Lower lobe of right lung (tissue), 2 donors: ENCODE measurements at places on chromosomes 16 and 17. TPM values are rescaled to one million over a fixed set of nuclear protein-coding genes. Genes with fewer than 3 reads are reported as not detected.
A peak's percentile ranks its signal among the peaks of the same experiment; 100 is the strongest.

DNA sequence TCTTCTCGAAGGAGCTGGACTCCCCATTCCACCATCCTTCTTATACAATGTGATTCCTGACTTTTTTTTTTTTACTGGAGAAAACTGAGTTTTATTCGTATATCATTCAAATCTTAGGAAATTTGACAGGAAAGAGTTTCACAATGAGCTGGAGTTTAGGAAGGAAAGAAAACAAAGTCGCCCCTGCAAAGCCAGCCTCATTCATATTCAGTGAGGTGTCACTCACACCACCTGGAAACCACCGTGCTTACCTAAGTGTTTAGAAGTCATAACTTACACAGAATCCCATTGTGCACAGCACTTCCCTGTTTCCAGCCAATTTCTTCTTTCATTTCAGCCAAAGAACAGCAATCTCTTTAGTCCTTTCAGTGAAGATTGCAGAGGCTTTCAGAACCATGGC, 90.3 kb upstream of the CHMP6 start:
- no peaks in the 10 kb centered on the region for H3K4me1 ChIP-seq
- H3K36me3 ChIP-seq: peaks cover 14% of the 10 kb centered on the region
- no peak for DNase-seq

Gene HYDIN
- total RNA-seq: 19.5 TPM

Gene TNFRSF17
- total RNA-seq: 1.4 TPM

- H3K36me3 ChIP-seq: no peaks in the 10 kb centered on the region
- peak overlapping the region; percentile 90 for H3K27ac ChIP-seq
- H3K4me3 ChIP-seq: peak overlapping the region; percentile 22
- peaks cover 2% of the 10 kb centered on the region for H3K27me3 ChIP-seq
Measured at GRCh38 chr17:76527430-76528111, 9.9 kb downstream of the CYGB start.

Gene KRTAP9-8
- total RNA-seq: not detected

GRCh38 chr17:10155371-10156076, 42.9 kb downstream of the GAS7 start:
- H3K36me3 ChIP-seq: no peaks in the 10 kb centered on the region
- H3K27me3 ChIP-seq: no peaks in the 10 kb centered on the region
- H3K27ac ChIP-seq: no peak overlapping the region
- DNase-seq: no peak

DNA sequence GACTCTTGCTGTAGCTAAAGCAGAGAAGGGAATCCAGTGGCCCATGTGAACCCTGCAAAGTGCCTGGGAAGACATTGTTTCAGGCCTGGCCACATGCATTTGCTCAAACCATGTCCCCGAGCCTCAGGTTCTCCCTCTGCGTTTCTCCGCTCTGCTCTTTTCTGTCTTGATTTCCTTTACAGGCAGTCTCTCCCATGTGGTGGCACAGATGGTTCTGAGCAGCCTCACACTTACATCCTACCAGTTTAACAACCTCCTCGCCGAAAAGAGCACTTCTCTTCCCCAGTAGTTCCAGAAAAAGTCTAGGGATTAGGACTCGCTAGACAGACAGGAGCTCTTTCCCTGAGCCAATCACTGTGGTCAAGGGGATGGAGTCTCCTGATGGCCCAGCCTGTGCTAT, 28.3 kb upstream of the MYH10 start:
- H3K4me1 ChIP-seq: no peaks in the 10 kb centered on the region
- no peak overlapping the region for H3K4me3 ChIP-seq
- DNase-seq: no peak
- no peaks in the 10 kb centered on the region for H3K27me3 ChIP-seq
- no peak overlapping the region for H3K27ac ChIP-seq

- peaks cover 10% of the 10 kb centered on the region for H3K4me1 ChIP-seq
- no peak within 1 kb of the TSS for H3K27ac ChIP-seq
- H3K4me3 ChIP-seq: peak within 1 kb of the TSS; percentile 62
- peak; percentile 88 for DNase-seq
Measured at GRCh38 chr17:15341385-15341849, at the start of gene TEKT3. Gene TEKT3, minus strand, starts transcription at chr17:15341597. Its CDS starts 10,012 bp downstream, at chr17:15331585.

Gene CES5A
- not detected for total RNA-seq

Gene RCVRN
- total RNA-seq: not detected
